ENCODE measurements at places on chromosomes 13 and 19.

- DNase-seq = no peak
Observed at GRCh38 chr19:4878491-4878968, 11.1 kb upstream of the PLIN3 start.

DNA sequence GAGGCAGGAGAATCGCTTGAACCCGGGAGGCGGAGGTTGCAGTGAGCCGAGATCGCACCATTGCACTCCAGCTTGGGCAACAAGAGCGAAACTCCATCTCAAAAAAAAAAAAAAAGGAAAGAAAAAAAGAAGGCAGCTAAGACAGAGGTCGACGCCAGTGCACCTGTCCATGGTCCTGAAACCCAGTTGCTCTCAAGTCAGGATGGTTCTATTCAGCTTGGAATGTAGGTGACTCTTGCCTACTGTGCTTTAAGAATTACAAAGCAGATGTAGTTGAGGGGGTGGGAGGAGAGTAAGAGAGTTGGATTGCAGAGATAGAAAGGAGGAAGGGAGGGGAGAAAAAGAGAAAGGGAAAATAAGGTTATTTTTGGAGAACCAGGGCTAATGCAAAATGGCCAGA is 18.7 kb downstream of the CACNG7 start:
- no peak for DNase-seq

DNA sequence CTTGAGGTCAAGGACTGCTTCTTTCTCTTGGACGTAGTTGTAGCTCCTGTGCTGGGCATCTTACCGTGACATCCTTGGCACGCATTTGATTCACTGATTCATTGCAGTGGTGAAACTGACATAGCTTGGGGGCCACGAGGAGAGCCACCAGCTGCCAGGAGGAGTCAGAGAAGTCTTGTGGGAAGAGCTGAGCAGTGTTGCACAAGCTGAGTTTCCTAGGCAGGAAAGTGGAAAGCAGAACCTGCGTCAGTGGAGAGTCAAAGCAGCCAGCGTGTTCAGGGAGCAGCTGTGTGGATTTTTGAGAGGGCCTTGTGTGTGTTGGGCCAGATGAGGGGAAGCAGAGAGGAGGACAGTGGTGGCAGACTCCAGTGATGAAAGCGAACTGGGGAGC is 5.3 kb upstream of the GPR183 start:
- DNase-seq = no peak

GRCh38 chr13:24888291-24888931 is 124.4 kb downstream of the RNF17 start:
- DNase-seq = no peak

DNA sequence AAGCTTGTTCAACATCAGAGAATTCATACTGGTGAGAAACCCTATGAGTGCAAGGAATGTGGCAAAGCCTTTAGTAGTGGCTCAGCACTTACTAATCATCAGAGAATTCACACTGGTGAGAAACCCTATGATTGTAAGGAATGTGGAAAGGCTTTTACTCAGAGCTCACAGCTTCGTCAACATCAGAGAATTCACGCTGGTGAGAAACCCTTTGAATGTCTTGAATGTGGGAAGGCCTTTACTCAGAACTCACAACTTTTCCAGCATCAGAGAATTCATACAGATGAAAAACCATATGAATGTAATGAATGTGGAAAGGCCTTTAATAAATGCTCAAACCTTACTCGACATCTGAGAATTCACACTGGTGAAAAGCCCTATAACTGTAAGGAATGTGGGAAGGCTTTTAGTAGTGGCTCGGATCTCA is 25.2 kb downstream of the ZNF383 start:
- DNase-seq = no peak

All from osteocyte (in vitro differentiated cells).